ENCODE measurements at places on chromosomes 3 and 15.

DNA sequence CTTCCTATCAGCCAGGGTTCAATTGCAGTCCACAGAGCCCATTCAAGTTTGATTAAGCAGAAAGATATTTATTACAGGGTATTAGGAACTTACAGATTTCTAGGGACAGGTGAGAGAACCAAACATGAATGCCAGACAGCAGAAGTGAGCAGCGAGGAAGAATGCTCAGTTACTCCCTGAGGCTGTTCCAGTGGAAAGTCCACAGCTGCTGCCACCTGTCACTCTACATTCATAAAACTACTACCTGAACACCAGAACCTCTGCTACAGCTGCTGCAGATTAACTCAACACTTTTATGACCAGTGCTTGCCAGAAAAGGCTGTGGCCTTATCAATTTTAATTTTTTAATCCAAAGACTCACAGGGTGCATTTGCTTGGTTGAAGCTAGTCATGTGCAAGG lies 325.4 kb upstream of the ONECUT1 start:
- no peak for DNase-seq

GRCh38 chr3:195896361-195897080 lies 11.8 kb downstream of the TNK2 start:
- no peak for DNase-seq

DNA sequence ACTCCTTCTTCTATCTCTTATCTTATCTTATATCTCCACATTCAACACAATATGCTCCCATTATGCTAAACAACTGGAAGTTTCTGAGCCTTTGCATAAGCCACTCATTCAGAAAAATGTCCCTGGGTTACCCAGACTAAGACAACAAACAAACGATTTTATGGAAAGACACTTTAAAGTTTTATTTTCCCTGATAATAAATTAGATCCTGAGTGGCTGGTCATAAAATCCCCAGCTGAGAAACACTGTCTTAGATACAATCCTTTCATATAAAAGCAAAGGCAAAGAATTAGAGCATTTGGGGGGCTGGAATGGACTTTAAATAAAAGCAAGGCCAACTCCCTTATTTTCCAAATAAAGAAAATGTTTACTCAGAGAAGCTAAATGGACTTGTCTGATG lies 322.3 kb downstream of the GBE1 start:
- DNase-seq = no peak

DNA sequence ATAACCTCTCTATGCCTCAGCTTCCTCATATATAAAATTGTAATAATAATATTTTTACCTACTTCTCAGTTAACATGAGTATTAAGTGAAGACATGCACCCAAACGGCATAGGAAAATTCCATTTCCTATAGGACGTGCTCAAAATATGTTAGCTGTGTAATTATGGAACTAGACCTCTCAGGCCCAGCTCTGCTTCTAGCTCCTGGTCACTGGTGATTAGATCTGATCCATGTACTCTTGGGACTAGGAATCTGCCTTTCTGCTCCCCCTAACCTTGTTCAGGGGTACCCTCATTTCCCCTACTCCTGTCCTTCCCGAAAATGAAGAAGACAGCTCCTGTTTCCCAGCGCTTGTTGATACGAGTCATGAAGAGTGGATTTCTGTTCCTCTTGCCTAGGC lies 29.6 kb downstream of the TF start:
- DNase-seq = no peak

DNA sequence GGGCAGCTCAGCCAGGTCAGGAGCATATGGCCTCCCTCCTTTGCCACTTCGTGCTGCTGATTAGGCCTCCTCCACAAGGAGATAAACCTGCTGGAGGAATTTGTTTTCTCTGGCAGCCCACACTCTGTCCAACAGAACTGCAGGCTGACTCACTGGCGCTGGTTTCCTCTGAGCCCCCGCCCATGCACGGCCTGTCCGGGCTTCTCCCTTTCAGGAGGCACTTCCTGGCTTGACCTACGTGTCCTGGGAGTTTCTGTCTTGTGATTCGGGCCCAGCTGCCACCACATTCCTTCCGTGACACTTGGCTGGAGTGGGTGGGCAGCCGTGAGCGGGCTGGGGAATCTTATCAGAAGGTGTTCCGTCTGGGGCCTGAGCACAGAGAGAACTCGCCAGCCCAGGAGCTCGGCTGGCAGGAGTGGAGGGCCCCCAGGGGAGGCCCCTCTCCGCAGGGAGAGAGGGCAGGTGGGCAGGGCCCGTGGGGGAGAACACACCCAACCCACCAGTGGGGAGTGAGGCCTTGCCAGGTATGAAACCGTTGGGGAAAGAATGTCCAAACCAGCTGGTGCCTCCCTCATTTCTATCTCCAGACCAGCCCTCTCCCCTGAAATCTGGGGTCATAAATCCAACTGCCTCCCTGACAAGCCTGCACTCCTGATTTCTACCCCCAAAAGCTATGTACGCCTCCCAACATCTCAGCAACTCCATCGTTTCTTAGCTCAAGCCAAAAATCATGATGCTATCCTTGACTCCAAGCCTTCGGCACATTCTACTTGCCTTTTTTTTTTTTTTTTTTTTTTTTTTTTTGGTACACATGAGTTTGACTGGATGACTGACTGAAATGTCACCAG lies 110.6 kb upstream of the MEF2A start:
- DNase-seq = no peak

- no peak for DNase-seq
Measured at GRCh38 chr3:170107941-170108340, 70.1 kb downstream of the GPR160 start.

- no peak for DNase-seq
Measured at GRCh38 chr3:185362850-185363661, at the start of gene MAP3K13. Gene MAP3K13 (plus strand): TSS chr3:185363136. CDS start chr3:185428582, 65,446 bp downstream.

GRCh38 chr3:125375950-125376679 lies 990 bp upstream of the ZNF148 start:
- DNase-seq = no peak

- no peak for DNase-seq
Measured at GRCh38 chr3:184734903-184735701, 23.2 kb upstream of the MAGEF1 start.

GRCh38 chr3:150970665-150971324 lies 1.7 kb downstream of the CLRN1 start:
- DNase-seq = no peak

DNA sequence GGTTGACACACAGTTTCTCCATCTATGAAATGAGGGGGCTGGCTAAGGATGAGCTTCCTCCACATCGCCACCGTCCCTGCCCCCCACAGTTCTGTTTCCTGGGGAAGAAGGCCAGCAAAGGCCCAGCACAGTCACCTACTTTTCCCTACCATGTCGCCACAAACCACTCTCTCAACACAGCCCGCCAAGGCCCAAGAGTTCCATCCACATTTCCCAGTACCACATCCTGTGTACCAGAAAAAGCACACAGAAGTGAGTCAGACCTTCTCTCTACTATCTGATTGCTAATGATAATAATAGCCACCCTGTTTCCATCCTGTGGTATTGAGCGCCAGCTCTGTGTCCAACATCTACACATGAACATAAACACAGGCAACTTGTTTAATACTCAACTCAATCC lies 30.3 kb upstream of the C15orf39 start:
- no peak for DNase-seq

DNA sequence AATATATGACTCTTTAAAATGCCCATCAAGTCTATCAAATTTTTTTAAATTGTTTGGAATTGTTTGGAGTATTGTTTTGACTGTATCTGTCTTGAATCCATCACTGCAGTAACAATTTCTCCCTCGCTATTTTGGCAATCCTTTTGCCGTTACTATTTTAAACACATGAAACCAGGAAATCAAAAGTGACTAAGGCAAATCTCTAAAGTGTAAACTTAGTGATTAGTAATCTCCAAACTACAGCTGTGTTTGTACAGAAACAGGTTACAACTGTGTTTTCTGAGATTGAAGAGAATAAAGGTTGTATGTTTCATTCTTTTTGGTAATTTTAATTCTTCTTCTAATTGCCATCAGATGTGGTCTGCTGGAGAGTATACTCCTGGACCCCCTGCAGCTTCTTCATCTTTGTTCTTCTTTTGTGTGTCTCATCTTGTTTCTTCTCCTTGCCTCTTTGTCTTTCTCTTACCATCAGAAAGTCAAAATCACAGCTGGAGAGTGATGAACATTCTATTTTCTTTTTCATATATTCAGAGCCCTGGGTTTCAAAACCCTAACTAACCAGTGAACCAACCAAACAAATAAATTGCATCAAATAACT lies 465.4 kb downstream of the RBMS3 start:
- no peak for DNase-seq

GRCh38 chr15:74525309-74525708 lies 15.7 kb upstream of the ARID3B start:
- no peak for DNase-seq

DNA sequence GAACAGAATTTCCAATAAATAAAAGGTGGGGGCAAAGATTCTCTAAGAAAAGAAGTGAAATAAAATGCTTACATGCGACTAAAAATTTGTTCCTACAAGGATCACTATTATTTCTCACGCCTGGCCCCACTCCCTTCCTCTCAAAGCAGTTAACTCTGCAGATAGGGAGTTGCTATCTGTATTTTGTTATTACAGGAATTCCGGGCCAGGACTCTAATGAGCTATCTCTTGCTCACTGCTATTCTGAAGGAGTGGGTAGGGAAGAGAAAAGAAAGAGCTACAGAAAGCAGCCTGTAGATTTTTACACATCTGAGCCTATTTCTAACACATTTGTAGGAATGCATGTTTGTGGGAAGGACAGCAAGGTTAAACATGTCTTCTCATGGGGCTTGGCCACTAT lies 140.4 kb downstream of the PCCB start:
- DNase-seq = no peak

Data from hematopoietic multipotent progenitor cell (in vitro differentiated cells).